Chondrocyte (in vitro differentiated cells): ENCODE measurements at places on chromosomes 1 and 21. TPM values are rescaled to one million over a fixed set of nuclear protein-coding genes. Genes with fewer than 3 reads are reported as not detected.

CLCA4 gene
- total RNA-seq = not detected in 3 replicates

- no peak overlapping the region for H3K27ac ChIP-seq
- no peaks in the 10 kb centered on the region for H3K36me3 ChIP-seq
- DNase-seq = no peak
- no peak overlapping the region for H3K4me3 ChIP-seq
- peaks cover 10% of the 10 kb centered on the region for H3K4me1 ChIP-seq
- no peaks in the 10 kb centered on the region for H3K27me3 ChIP-seq
Observed at GRCh38 chr1:191577213-191577612, 581.0 kb upstream of the RGS18 start.

S100A9 gene
- not detected in 3 replicates for total RNA-seq

DNA sequence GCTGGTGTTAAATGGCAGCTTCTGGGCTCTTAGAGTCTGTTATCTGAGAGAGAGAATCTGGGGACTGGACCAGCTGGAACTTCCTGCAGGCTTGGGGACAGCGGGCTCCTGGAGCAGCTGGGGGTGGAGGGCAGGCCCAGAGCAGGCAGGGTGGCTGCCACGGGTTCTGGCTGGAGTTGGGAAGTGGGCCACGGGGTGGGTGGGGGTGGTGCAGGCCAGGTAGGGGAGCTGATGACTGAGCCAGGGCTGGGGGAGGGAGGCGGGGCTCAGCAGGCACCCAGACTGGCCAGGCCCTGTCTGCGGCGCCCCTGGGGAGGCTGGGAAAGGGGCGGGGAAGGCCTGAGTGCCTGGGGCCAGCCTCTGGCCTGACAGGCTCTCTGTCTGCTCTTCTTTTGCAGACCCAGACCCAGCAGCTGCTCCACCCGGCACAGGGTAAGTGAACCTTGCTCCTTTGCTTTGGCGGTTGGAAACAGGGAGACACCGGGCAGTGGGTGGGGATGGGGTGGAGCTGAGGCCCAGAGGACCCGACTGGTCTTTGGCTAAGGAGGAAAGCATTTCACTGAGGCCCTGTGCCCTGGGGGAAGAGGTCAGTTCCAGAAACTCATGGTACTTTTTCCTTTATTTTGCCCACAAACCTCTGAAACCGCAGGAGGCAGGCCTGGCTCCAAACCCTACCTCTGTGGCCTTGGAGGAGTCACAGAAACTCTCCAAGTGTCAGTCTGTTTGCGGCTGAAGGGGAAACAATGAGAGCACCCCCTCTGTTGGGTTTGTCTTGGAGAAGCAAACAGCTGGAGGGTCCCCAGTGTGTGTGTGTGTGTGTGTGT lies 48.8 kb downstream of the ARHGEF10L start:
- H3K4me3 ChIP-seq = peak overlapping the region; percentile 64
- peaks cover 9% of the 10 kb centered on the region for H3K36me3 ChIP-seq
- peaks cover 58% of the 10 kb centered on the region for H3K4me1 ChIP-seq

DNA sequence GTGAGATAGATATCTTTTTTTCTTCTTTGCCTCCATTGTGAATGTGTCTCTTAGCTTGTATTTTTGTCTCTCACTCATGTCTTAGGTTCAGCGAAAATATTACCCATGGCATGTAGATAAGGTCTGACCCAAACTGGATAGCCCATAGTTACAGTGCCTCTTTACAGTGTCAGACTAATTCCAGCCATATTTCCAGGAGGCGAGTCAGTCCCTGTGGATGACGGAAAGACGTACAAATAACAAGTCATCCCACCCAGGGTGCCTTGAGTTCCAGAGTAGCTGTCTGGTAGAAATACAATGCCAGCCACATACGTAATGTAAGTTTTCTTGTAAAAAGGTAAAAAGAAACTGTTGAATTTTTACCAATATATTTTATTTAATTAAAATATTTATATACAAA lies 157.3 kb downstream of the ZNF281 start:
- no peak for DNase-seq
- peak overlapping the region; percentile 55 for H3K27ac ChIP-seq
- H3K36me3 ChIP-seq = no peaks in the 10 kb centered on the region
- H3K4me1 ChIP-seq = peaks cover 10% of the 10 kb centered on the region
- H3K4me3 ChIP-seq = no peak overlapping the region

- H3K4me3 ChIP-seq = no peak overlapping the region
- DNase-seq = no peak
- peaks cover 2% of the 10 kb centered on the region for H3K27me3 ChIP-seq
- H3K27ac ChIP-seq = no peak overlapping the region
Observed at GRCh38 chr1:203148127-203148526, 20.6 kb downstream of the ADORA1 start.

DNA sequence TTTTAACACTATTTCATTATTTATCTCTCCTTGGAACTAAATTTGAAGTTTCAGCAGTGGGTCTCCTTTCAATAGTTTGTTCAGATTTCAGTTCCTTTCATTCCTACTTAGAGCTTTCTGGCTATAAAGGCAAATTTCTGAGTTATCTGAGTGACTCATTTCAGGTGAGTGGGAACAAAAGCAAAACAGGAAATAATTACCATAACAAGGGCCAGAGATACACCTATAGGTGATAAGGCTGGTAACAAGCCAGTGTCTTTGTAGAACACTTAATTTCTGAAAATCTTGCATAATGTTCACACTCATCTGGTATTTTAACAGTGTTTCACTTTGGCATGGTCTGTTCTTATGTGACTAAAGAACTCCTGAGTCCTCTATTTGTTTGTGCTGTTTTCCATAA lies 64.5 kb upstream of the PRRC2C start:
- no peaks in the 10 kb centered on the region for H3K36me3 ChIP-seq
- DNase-seq = no peak
- no peak overlapping the region for H3K27ac ChIP-seq
- H3K27me3 ChIP-seq = no peaks in the 10 kb centered on the region
- no peak overlapping the region for H3K4me3 ChIP-seq
- H3K4me1 ChIP-seq = peaks cover 5% of the 10 kb centered on the region

DNA sequence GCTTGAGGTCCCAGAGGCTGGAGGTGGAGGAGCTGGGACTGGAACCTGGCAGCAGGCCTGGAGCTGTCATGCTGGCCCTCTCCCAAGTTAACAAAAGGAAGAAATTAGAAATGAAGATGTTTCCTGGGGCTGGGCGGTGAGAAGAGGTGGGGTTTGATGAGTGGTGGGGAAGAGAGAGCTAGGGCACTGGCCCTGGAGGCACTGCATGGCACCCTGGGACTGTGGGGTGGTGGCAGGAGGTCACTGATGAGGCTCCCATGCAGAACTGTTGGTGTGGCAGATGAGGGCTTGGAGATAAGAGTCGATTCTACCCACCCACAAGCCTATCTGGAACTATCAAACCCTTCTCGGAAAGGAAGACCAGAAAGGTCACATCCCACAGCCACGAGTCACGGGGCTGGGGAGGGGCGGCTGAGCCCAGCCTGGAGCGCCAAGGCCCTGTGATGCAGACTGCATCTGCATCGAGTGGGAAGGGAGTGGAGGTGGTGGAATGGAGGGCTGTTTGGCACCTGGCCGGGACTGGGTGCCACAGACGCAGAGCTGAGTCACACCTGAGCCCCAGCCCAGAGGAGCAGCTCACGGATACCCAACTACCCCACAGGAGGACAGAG lies 29.4 kb downstream of the MRPL37 start:
- peaks cover 3% of the 10 kb centered on the region for H3K36me3 ChIP-seq
- H3K27me3 ChIP-seq = no peaks in the 10 kb centered on the region
- peak overlapping the region; percentile 30 for H3K27ac ChIP-seq
- DNase-seq = peak; percentile 40
- peaks cover 42% of the 10 kb centered on the region for H3K4me1 ChIP-seq

- H3K27me3 ChIP-seq = peaks cover 3% of the 10 kb centered on the region
- H3K27ac ChIP-seq = no peak overlapping the region
- no peak for DNase-seq
- H3K4me1 ChIP-seq = peaks cover 9% of the 10 kb centered on the region
- H3K4me3 ChIP-seq = no peak overlapping the region
- no peaks in the 10 kb centered on the region for H3K36me3 ChIP-seq
Observed at GRCh38 chr21:35652872-35653271, 407.5 kb downstream of the SETD4 start.

GRCh38 chr21:45596704-45597318 lies 46.7 kb upstream of the PCBP3 start:
- no peaks in the 10 kb centered on the region for H3K4me1 ChIP-seq
- H3K27ac ChIP-seq = no peak overlapping the region
- H3K4me3 ChIP-seq = no peak overlapping the region
- peaks cover 5% of the 10 kb centered on the region for H3K36me3 ChIP-seq

- no peaks in the 10 kb centered on the region for H3K36me3 ChIP-seq
- DNase-seq = no peak
- H3K27ac ChIP-seq = no peak within 1 kb of the TSS
- H3K4me1 ChIP-seq = peaks cover 3% of the 10 kb centered on the region
- H3K4me3 ChIP-seq = peak within 1 kb of the TSS; percentile 54
- peaks cover 48% of the 10 kb centered on the region for H3K27me3 ChIP-seq
Observed at GRCh38 chr1:39788758-39789570, at the start of gene BMP8B. Gene BMP8B, minus strand, starts transcription at chr1:39788865. Its CDS starts 380 bp downstream, at chr1:39788485.

GRCh38 chr1:247241691-247242090 lies 14.2 kb upstream of the VN1R5 start:
- peaks cover 5% of the 10 kb centered on the region for H3K4me1 ChIP-seq
- H3K36me3 ChIP-seq = peaks cover 2% of the 10 kb centered on the region
- H3K27me3 ChIP-seq = peaks cover 6% of the 10 kb centered on the region
- H3K4me3 ChIP-seq = no peak overlapping the region
- H3K27ac ChIP-seq = peak overlapping the region; percentile 57

DNA sequence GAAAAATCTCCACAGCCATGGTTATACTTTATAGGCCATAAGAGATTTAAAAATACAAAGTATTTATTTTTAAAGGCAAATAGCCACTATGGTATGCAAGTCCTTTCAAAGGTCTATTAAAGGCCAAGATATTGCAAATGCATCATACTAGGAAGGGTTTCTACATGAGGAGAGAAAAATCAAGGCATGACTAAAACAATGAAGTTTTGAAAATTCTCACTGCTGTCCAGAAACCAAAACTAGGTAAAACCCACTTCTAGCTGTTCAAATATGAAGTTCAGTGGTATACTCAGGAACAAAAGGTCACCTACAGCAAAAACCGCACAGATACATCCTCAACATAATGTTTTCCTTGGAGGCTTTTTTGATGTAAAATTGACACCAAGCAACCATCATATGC lies 75.0 kb downstream of the EPS15 start:
- H3K27ac ChIP-seq = peak overlapping the region; percentile 75
- H3K4me1 ChIP-seq = peaks cover 42% of the 10 kb centered on the region
- H3K4me3 ChIP-seq = no peak overlapping the region
- no peak for DNase-seq

TSPEAR gene
- total RNA-seq = 0.15 to 0.38 TPM in 2 of 3 replicates, not detected in the other

DIRAS3 gene
- 0.30 to 0.62 TPM (median 0.36 TPM) in 3 replicates for total RNA-seq

RHOU gene
- total RNA-seq = 3.8 to 6.0 TPM (median 5.9 TPM) in 3 replicates

DNA sequence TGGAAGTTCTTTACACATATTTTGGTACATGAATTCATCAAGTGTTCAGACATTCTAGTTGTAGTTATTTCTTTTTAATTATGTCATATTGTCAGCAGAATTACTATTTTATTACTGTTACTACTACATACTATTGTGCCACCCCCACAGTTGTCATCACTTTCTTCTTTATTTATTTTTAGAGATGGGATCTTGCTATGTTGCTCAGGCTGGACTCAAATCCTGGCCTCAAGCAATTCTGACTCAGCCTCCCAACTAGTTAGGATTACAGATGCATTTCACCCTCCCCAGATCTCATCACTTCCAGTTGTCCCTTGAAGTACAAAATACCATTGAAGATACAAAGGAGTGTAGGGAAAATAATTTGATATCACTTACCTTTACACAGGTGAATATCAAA lies 258.0 kb downstream of the KCTD3 start:
- no peaks in the 10 kb centered on the region for H3K4me1 ChIP-seq
- H3K27me3 ChIP-seq = peaks cover 7% of the 10 kb centered on the region
- H3K4me3 ChIP-seq = no peak overlapping the region
- H3K36me3 ChIP-seq = no peaks in the 10 kb centered on the region
- no peak overlapping the region for H3K27ac ChIP-seq
- DNase-seq = no peak

LGR6 gene
- total RNA-seq = 1.4 to 4.1 TPM (median 1.8 TPM) in 3 replicates

DNA sequence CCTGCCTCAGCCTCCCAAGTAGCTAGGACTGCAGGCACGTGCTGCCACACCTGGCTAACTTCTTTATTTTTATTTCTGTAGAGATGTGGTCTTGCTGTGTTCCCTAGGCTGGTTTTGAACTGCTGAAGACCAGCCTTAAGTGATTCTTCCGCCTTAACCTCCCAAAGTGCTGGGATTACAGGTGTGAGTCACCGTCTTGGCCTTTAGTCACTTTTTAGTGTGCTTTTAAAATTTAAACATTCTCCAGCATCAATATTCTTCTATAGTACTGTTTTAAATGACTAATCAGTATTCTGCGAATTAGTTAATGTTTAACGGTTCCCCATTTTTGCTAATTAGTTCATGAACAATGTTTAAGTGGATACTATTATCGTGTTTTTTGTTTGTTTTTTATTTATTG lies 60.6 kb downstream of the DYRK1A start:
- H3K27ac ChIP-seq = no peak overlapping the region
- H3K36me3 ChIP-seq = peaks cover 9% of the 10 kb centered on the region
- H3K27me3 ChIP-seq = no peaks in the 10 kb centered on the region
- peaks cover 38% of the 10 kb centered on the region for H3K4me1 ChIP-seq
- no peak overlapping the region for H3K4me3 ChIP-seq

DNA sequence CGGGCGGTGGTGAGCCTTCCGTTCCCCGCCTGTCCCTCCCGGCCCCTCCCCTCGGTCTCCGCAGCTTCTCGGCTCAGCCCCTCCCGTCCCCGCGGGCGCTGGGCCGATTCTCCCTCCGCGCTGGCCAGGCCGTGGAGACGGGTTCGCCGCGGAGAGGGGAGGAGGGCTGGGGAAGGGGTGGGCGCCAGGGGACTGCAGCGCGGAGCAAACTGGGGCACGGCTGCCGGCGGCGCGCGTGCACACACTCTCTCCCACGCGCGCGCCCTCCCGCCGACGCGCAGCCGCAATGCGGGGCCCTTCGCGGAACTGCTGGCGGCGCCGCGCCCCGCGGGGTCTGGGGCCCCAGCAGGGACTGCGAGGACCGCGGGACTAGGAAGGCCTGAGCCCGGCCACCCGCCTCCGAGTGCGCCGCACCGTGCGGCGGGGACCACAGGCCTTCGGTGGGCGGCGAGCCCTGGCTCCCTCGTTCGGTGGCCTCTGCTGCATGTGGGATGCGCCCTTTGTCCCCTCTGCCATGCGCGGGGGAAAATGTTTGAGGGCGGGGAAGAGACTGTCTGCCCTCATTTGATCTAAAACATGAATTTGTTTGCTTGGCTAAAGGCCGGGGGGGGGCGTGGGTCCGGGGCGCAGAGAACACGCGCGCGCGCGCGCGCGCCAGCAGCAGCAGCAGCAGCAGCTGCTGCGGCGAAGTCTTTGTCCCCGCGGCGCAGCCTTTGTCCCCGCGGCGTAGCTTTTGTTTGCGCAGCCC lies 90.7 kb upstream of the VAMP3 start:
- H3K36me3 ChIP-seq = no peaks in the 10 kb centered on the region
- peak overlapping the region; percentile 5 for H3K27ac ChIP-seq
- no peak for DNase-seq
- peak overlapping the region; percentile 76 for H3K4me3 ChIP-seq
- no peaks in the 10 kb centered on the region for H3K4me1 ChIP-seq
- peaks cover 6% of the 10 kb centered on the region for H3K27me3 ChIP-seq

- no peak for DNase-seq
- peaks cover 4% of the 10 kb centered on the region for H3K4me1 ChIP-seq
- H3K27ac ChIP-seq = no peak overlapping the region
- H3K4me3 ChIP-seq = no peak overlapping the region
- peaks cover 4% of the 10 kb centered on the region for H3K27me3 ChIP-seq
- H3K36me3 ChIP-seq = no peaks in the 10 kb centered on the region
Observed at GRCh38 chr1:88608139-88608943, 75.7 kb upstream of the PKN2 start.
